Left colon (tissue), 2 donors: ENCODE measurements at places on chromosomes 3 and 15.
A peak's percentile ranks its signal among the peaks of the same experiment; 100 is the strongest.

DNA sequence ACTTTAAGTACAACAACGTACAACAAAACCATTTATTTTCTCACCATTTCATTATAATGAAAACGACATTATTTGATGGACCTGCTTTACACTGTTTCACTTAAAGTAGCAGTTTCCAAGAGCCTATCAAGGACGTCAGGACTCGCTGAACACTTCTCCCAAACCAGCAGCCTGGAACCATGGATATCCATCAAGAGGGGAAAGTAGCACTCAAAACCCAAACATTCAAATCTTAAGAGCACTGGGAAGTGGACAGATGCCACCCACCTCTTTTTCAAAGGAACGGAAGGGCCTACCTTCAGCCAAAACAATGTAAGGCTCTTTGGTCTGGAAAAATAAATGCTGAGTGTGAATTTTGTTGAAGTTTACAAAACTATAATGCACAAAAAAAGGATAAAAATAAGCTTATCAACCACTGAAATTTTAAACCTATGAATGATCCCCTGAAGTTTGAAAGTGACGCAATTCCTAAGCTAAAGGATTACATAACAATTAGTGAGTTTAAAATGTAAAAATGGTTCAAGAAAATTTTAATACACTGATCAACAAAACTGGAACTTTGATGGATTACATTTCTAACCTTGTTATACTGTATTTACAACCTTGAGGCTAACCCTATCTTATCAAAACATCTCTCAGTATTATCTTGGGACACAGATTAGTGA, 4.6 kb downstream of the PIK3R4 start:
- no peak for DNase-seq

DNA sequence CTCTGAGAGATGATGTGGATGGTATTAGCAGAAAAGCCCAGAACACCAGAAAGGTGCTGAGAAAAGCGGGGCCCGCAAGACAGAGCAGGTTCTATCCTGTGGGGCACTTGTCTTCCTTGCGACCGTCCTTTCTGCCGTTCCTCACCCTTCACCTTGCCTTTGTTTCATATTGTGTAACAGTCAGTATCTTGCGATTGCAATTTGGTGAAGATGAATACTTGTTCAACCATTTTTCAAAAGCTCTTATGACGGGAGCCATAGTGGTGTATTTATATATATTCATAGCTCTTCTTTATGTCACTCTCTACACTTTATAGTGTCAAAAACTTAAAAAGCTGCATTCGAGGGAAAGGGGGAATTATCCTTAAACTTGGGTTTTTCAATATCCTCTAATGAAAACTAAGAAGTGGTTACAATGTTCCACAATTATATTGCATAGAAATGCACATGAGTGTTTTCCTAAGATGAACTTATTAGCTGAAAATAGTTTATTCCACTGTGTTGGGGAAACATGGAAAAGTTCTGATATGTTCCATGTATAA, 797 bp downstream of the MAP3K13 start:
- DNase-seq, result peak; percentile 6

DNA sequence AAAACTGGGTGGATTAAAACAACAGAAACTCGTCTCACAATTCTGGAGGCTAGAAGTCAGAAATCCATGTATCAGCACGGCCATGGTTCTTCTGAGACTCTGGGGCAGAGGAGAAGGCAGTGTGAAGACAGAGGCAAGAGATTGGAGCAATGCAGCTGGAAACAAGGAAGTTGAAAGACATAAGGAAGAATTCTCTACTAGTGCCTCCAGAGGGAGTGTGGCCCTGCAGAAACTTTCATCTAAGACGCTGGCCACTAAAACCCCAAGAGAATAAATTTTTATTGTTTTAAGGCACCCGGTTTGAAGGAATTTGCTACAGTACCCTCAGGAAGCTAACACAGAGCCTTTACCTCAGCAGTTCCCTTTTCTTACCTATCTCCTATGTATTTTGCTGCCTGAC, 1012.2 kb upstream of the CADM2 start:
- no peak for DNase-seq

GRCh38 chr3:62502315-62503300, 129.3 kb upstream of the FEZF2 start:
- DNase-seq, result no peak

DNA sequence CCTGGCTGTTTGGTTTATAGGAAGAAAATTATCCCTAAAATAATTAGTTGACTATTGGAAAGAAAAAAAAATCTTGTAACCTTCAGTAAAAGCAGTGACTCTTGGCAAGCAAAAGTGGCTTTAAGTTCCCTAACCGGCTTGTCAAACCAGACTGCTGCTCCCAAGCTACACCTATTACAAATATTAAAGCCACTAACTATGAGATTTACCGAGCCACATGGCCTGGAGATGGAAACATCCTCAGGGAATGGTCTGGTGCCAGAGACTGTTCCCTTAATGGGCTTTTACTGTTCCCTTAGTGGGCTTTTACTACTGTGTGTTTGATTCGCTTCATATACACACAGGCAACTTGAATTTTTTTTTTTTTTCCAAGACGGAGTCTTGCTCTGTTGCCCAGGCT, 35.9 kb upstream of the ZNF774 start:
- DNase-seq, result no peak

DNA sequence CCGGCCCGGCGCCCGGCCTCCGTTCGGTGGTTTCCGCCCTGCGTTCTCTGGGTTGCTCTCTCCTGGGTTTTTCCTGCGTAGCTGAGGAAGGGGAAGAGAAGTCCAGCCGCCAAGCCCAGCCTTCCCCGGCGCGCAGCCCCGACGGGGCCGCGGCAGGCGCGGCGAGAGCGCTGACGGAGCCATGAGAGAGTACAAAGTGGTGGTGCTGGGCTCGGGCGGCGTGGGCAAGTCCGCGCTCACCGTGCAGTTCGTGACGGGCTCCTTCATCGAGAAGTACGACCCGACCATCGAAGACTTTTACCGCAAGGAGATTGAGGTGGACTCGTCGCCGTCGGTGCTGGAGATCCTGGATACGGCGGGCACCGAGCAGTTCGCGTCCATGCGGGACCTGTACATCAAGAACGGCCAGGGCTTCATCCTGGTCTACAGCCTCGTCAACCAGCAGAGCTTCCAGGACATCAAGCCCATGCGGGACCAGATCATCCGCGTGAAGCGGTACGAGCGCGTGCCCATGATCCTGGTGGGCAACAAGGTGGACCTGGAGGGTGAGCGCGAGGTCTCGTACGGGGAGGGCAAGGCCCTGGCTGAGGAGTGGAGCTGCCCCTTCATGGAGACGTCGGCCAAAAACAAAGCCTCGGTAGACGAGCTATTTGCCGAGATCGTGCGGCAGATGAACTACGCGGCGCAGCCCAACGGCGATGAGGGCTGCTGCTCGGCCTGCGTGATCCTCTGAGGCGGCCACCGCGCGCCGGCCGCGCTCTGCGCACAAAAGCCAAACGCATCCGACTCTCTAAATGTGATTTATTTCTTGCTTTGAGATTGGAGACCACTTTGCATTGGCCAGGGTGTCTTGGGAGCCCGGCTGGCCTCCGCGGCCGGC, 727 bp downstream of the RAP2B start:
- DNase-seq, result peak; percentile 32

- no peak for DNase-seq
Observed at GRCh38 chr15:66394915-66395314, 8.2 kb downstream of the MAP2K1 start.

DNA sequence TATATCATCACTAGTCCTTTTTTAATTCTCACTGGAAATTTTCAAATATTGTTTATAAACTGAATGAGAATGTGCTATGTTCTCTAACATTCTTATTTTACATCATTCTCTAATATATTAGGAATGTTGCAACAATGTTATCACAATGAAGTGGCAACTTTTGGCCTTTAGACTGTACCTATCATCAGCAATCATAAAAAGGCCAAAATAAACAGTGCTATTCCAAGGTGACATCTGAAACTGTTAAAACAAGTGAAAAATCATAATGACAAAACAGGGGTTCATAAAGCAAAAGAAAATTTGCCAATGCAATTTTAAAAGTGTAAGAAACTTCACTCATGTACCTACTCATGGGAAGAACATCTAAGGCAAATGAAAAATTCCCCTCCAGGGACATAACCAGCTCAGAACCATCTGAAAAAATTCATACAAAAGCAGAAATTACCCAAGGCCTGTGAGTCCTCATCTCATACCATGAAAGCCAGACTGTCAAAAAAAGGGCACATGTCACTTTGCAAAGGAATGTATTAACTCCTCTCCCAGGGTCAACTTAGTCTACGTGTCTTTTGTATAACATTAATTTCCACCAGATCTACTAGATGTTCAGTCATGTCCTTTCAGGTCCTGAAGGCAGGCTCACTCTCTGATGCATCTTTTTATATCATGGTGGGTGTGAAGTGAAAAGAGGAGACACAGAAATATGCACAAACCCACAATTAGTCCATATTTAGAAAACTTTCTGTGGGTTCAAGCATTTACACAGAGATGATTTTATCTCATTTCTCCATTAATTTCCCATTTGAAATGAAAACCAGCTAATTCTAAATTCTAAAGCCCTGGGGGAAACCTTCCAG, 211.9 kb downstream of the CBLB start:
- no peak for DNase-seq
